ENCODE measurements at places on chromosomes 4 and X.

DNA sequence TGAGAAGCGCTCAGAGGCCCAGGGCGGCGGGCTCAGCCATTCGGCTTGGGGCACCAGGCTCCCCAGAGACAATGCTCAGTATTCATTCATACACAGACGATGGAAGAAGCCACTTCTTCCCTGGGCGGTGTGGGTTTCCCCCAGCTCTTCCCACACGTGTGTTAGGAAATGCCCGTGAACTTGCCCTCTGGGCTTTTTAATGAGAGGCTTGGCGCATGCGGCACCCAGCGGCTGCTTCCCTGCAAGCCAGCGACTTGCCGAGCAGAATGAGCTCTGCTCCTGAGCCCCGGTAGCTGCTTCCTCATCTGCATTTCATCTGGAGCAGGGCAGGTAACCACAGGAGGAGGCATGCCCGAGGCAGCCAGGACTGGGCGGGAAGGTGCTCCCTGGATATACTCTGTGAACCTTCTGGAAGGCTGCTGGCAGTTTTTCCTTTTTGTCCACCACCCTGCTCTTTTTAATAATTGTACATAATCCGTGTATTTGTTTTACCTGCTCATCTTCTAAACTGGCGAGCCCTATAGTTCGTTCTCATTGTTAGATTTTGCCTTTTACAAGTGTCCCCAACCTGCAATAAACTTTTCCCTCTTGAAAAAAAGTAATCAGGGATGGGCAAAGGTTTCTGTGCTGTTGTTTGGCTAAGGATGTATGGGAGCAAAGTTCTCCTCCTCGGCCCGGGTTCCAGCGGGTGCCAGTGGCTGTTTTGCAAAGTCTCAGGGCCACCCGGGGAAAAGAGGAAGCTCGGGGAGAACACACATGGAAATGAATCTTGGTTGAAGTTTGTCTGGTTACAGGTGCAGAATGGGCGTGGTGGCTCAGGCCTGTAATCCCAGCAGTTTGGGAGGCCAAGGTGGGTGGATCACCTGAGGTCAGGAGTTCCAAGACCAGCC lies 178.8 kb downstream of the DCLK2 start:
- no peak for DNase-seq

DNA sequence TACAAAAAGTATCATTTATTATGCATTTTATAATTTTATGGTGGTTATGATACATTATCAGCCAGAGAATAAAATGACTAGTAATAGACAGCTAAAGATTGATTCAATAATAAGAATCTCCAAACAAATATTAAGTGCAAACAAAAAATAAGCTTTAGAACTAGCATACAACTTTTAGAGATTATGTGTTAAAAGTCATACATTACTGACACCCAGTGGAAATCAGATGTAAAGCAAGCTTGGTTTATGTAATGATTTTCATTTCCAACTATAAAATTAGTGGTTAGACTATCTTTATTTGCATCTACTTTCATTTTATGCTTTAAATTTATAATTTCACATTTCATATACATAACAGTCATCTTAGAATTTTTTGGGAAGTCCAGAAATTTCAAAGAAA lies 57.7 kb downstream of the IL13RA2 start:
- DNase-seq, result no peak

- DNase-seq, result no peak
Measured at GRCh38 chr4:79886557-79886956, 186.5 kb downstream of the ANTXR2 start.

GRCh38 chr4:80072228-80072743 lies 743 bp downstream of the ANTXR2 start:
- peak; percentile 63 for DNase-seq

DNA sequence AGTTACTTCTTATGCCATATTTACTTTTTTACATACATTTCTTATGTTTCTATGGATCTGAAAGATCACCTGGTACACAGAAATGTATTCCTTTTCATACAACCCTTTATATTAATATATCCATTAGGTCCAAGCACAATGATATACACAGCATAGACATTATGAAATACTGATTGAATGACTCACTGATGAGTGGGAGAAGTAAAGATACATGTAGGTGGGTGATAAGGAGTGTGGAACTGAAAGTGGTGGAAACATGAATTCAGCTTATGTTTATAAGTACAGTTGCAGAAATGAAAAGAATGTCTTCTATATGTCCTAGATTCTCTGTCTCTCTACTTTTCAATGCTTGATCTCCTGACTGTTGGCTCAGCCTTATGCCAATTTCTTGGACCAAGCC lies 87.9 kb downstream of the YIPF7 start:
- no peak for DNase-seq

DNA sequence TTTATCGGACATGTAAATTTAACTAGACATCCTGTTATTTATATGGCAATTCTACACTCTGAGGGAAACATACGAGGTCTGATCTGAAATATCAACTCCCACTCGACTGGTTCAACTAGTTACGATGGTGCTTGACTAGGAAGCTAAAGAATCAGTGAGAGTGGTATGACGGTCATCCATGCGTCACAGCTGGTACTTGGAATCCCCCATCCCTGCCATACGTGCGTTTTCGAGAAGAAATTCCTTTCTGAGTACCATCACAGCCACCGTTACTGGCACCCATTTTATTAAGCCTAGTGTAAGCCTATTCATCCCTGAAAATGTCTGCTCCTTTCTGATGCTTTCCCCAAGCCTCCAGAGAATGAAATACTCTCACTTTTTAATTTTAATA lies 695 bp upstream of the PIGA start:
- peak; percentile 49 for DNase-seq

DNA sequence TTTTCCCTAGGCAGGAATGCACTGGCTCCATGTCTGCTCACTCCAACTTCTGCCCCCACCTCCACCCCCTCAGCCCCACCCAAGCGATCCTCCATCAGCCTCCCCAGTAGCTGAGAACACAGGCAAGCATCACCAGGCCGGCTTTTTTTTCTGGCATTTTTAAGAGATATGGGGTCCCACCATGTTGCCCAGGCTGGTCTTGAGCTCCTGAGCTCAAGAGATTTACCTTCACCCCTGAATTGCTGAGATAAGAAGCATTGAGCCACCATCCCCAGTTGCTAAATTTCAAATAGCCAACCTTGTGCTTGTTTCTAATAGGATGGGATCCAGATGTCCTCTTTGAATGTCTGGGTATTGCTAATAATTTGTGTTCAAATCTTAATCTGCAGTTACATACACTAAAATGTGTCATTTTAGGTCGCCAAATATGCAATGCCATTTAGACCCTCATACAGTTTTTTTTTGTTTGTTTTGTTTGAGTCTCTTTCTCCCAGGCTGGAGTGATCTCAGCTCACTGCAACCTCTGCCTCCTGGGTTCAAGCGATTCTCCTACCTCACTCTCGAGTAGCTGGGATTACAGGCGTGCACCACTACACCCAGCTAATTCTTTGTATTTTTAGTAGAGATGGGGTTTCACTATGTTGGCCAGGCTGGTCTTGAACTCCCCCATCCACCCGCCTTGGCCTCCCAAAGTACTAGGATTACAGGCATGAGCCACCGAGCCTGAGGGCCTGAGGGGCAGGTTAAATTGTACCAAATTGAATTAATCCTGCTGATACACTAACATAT lies 8.8 kb downstream of the LARP7 start:
- no peak for DNase-seq

- DNase-seq, result no peak
Measured at GRCh38 chrX:150896632-150897031, 1.8 kb downstream of the CD99L2 start.

- DNase-seq, result peak; percentile 66
Measured at GRCh38 chrX:71282514-71283402, 677 bp upstream of the NONO start.

- no peak for DNase-seq
Measured at GRCh38 chr4:70399319-70399718, 1.6 kb downstream of the OPRPN start.

DNA sequence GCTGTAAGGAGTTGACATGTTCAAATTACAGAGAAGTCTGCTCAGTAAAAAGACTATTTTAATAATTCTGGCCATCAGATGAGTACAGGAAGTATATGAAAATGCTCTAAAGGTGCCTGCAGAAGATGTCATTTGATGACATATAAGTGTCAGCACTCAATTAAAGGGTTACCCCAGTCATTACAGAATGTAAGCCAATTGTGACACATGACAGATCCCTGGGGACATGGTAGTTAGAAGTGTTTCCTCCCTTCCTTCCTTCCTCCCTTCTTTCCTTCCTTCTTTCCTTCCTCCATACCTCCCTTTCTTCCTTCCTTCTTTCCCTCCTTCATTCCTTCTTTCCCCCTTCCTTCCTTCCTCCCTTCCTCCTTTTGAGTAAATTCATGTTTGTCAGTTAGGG lies 453.0 kb downstream of the RAPGEF2 start:
- no peak for DNase-seq

- DNase-seq, result no peak
Measured at GRCh38 chr4:26061248-26061986, 147.4 kb downstream of the SMIM20 start.

DNA sequence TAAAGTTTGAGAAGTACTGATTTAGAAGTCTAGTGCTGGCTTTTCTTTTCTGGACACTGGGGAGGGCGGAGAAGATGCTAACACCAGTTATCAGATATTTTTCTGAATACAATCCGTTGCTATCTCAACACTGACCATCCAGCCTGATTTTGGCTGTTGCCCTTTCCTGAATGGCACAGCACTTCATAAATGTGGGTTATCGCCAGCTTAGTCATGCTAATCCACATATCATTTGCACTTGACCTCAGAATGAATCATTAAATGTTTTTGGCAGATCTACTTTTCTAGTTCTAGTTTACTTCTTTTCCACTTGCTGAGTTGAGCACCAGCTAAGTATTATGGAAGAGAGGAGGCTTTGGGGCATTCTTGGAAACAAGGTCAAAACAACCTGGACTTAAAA lies 60.8 kb upstream of the ESX1 start:
- DNase-seq, result no peak

- DNase-seq, result no peak
Measured at GRCh38 chr4:82886147-82886942, 4.6 kb downstream of the SEC31A start.

DNA sequence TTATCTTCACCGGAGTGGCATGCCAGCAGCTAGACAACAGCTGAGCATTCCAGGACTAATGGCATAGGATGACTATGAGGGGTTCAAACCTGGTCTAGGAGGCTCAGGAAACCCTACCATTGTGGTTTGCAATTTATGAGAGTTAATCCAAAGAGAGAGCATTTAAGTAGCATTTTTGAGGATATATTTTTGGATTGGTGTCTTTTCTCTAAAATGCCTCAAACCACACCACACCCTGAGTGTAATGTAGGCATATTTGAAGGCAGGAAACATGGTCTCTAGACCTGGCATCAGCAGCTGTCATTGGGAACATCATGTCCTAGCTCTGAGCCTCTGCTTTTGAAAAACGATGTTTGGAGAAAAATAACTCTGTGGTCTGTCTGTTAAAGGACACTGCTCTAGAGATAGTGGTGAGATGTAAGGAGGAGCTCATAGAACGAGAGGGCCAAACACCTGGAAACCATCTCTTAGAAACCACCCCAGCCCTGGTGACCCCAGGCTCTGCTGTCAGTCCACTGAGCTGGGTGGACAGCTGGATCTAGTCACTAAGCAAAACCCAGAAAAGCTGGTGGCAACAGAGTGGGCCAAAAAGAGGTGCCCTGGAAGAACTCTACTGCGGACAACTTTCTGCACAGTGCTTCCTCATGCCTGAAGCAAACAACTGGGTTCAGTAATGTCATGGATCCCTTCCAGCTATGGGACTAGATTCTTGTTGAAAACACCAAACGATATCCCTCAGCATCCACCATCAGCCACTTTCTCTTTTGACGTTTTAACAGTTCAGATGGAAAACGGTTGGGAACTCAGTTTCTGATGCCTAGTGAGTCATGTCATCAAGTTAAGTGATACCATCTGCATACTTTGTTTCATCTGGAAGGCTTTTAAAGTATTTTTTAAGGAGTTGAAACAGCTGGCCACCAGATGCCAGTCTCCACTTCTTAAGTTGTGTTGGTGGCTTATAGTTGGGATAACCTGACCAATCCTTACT lies 100.2 kb upstream of the C1QTNF7 start:
- no peak for DNase-seq

DNA sequence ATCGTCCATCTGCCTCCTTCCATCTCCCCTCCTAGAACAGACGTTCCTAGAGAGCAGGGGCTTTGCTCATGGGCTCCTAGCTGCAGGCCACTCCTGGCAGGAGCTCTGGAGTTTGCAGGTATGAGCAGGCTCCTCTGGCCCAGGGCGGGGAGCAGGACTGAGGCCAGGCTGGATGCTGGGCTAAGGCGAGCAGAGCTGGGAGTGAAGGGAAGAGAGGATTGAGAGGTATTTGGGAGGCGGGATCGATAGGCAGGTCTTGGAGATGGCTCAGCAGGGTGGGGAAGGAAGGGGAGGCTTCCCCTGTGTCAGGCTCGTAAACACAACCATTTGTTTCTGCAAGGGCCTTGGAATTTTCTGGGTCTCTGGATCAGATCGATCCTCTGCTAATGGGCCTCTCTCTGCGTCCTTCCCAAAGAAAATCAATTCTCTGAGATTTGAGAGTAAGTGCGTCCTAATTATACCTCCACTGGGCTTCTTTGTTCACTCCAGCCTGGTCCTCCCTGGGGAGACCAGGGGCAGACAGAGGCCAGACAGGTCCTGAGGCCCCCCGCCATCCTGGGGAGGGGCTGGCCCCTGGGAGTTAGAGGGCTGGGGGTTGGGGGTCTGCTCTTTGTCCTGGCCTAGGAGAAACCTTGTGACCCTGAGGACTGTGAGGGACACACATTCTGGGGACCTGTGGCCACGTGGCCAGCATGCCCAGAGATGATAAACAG lies 94.8 kb upstream of the PSAPL1 start:
- DNase-seq, result no peak

DNA sequence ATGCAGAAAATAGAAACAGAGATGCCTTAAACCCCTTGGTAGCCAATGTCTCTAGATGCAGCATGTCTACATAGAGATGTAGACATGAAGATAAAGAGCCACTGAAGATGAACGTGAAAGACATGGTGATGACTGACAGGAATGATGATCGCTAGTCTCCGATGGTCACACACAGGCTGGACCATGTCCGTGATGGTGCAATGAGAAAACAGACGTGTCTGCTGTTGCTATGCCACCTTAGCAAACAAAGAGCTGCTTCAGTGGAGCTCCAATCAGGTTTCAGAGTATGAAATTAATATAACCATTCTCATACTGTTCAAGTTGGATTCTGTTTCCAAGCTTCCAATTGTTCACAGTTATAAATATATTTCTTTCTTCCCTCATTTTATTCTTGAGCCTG lies 256.5 kb downstream of the CAMK2D start:
- no peak for DNase-seq

DNA sequence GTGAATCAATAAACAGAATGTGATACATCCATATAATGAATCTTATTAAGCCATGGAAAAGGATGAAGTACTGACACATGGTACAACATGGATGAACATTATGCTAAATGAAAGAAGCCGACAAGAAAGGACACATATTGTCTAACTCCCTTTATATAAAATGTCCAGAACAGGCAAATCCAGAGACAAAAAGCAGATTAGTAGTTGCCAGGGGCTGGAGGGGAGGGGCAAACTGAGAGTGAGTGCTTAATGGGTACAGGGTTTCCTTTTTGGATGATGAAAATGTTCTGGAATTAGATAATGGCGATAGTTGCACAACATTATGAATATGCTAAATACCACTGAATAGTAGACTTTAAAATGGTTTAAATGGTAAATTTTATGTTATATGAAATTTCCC lies 17.4 kb downstream of the ADGRG4 start:
- no peak for DNase-seq
